Naive thymus-derived CD4-positive, alpha-beta T cell (primary cell): ENCODE measurements at places on chromosomes 13 and 19.

DNA sequence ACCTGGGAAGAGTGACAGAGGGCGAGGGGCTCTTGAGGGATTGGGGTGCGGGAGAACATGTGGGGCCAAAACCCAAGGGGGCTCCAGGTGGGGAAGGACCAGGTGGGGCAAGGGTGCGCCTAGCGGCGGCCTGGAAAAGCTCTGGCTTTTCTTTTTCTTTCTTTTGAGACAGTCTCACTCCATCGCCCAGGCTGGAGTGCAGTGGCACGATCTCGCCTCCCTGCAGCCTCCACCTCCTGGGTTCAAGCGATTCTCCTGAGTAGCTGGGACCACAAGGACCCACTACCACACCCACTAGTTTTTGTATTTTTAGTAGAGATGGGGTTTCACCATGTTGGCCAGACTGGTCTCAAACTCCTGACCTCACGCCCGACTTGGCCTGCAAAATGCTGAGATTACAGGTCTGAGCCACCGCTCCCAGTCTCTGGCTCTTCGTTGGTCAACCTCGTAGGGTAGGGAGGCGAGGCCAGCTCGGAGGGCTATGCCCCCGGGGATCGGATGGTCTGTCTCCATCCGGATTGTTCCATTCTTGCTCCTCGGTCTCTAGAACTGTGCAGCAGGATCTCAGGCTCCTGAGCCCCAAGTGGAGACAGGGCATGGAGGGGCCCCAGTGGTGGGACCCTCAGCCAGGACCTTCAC is 3.7 kb downstream of the GADD45B start:
- DNase-seq = no peak

GRCh38 chr19:33798681-33799111 is 2.0 kb downstream of the KCTD15 start:
- DNase-seq = no peak

- DNase-seq = no peak
Observed at GRCh38 chr13:75682326-75682725, 46.2 kb downstream of the LMO7 start.

DNA sequence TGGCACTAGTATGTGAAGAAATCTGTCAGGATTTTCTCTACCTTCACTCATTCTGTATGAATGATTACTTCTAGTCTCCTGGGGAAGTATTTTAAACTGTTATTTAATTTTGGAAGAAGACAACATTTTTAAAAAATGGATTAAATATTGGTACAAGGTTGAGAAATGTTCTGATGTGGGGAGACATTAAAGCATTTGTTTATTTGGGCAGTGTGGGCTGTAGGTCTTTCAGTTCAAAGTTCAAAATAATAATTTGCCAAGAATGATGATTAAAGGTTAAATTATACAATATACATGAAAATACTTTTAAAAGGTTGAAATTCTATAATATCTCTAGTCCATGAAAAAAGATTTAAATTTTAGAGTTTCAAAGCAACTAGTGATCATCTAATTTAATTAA is 194.7 kb downstream of the NHLRC3 start:
- DNase-seq = no peak

DNA sequence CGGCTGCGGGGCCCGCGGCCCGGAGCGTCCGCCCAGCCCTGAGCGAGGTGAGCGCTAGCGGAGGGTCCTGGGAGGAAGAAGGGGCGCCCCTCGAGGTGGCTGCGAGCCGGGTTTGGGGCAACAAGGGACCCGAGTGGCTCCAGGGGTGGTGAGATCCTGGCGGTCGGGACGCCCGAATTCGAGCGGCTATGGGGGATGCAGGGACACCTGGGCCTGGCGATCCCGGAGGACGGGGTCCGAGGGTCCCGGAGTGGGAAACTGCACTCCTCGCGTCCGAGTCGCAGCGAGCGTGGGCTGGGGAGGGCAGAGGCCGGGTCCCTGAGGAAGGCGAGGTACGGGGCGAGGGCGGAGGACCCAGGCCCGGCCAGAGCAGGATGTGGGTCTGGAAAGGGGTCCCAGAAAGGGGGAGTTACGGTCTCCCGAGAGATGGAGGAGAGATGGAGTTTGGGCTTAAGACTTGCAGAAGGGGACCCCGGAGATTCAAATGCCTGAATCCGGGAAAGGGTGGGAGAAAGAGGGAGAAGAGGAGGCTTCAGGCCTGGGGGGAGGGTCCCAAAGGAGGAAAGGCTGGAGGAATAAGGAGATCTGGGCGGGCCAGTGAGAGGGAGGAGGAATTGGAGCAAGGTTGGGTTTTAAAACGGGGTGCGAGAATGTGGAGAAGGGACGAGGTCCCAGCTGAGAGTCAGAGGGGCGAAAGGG is 542 bp downstream of the CACNG7 start:
- DNase-seq = no peak

GRCh38 chr13:109101550-109102144 is 472.2 kb downstream of the MYO16 start:
- DNase-seq = no peak

DNA sequence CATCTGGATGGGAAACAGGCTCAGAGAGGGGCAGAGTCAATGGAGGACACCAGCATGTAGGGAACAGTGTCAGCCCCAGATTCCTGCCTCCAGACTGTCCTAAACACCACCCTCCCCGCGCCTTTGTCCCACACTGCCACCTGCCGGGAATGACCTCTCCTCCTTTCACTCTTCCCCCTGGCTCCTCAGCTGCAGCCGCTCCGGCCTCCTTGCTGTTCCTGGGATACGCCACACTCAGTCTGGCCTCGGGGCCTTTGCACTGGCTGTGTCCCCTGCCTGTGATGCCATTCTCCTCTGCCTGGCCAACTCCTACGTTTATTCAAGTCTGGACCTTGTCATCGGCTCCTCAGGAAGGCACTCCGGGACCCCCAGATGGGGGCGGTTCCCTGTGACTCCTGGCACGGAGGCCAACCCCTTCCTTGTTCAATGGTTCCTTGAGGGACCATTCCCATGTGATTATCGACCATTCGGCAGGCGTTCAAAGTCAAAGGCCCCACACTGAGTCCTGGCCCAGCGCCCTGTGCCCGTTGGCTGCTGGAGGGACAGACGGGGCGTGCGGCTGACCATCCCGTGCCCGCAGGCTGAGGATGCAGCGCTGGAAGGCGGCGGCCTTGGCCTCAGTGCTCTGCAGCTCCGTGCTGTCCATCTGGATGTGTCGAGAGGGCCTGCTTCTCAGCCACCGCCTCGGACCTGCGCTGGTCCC is 15.8 kb downstream of the FUT6 start:
- no peak for DNase-seq

- no peak for DNase-seq
Observed at GRCh38 chr13:84191139-84191538, 308.9 kb upstream of the SLITRK1 start.

DNA sequence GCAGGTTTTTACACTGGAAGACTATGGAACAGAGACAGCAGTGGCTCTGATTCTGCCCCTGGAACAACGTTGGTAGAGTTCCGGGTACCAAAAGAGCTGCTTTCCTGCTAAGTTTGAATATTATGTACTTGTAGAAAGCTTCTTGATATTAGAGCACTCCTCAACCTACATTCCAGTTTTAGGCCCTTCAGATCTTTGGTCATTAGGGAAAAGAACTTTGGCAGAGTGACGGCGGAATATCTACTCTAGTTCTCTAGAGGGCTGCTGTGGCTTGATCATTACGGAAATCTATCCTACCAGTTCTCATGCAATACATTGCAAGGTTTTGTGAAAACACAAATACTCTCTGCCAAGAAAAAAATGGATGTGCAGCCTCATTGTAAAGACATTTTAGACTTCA is 415.7 kb downstream of the DIAPH3 start:
- DNase-seq = no peak

DNA sequence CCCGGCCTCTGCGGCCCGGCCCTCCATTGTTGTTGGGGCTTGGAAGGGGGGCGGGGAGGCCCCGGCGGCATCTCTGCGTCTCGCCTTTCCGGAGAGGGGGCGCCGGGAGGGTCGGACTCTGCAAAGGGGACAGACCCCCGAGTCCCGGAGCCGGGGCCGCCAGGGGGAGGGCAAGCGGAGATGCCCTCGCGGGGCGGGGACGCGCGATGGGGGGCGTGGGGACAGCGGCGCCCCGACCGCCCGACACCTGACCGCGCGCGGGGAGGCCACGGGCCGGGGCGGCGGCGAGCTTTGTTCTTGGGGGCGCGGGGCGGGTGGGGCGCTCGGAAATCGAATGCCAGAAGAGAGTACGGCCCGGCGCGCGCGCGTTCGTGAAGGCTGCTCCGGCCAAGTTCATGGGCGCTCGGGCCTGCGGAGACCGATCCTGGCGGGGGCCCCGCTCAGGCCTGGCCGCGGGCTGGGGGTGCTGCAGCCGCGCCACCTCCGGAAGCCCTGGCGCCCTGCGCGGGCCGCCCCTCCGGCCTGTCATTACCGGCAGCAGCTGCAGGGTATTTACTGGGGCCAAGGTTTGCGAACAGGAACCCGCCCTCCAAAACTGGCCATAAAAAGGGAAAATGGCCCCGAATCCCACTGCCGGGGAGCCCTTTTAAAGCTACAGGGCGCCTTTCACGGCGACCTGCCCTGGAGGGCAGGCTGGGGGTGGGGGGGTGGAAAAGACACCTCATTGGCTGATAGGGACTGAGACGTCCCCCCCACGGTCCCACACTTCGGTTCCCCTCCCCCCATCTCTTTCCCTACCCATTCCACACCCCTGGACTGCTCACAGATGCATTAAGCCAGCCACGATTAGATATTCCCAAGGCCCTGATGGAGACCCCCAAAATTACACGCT is 11.1 kb upstream of the NANOS3 start:
- DNase-seq = no peak

DNA sequence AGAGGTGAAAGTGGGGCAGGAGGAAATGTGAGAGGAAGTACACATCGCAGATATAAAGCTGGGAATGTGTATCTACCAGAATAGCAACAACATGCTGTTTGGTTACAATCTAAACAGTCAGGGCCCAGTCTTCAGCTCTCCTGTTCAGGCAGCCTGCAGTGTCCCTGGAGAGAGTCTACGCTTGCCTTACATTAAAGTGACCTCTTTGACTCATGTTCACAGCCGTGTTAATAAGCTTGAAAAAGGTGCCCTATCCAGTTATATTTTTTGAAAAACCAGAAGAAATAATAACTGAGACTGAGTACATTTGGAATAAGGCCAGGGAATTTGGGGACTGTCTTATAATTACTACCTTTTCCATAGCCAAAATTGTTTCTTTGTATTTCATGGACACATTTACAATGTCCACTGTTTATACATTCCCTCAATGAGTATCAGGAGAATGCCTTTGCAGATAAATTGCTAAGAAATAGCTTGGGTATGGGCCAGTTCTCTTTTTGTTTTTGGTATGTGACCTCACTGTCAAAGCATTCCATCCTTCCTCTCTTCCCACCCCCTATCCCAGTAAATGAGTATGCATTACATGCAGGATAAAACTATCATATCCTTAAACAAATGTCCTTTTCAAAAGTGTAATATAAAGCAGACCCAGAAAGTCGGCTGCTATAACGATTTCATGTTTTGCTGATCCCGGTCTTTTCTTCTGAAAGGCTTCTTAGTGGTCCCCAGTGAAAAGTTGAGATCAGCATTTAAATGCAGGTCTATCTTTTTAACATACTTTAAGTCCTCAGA is 82.6 kb downstream of the PCDH9 start:
- no peak for DNase-seq

DNA sequence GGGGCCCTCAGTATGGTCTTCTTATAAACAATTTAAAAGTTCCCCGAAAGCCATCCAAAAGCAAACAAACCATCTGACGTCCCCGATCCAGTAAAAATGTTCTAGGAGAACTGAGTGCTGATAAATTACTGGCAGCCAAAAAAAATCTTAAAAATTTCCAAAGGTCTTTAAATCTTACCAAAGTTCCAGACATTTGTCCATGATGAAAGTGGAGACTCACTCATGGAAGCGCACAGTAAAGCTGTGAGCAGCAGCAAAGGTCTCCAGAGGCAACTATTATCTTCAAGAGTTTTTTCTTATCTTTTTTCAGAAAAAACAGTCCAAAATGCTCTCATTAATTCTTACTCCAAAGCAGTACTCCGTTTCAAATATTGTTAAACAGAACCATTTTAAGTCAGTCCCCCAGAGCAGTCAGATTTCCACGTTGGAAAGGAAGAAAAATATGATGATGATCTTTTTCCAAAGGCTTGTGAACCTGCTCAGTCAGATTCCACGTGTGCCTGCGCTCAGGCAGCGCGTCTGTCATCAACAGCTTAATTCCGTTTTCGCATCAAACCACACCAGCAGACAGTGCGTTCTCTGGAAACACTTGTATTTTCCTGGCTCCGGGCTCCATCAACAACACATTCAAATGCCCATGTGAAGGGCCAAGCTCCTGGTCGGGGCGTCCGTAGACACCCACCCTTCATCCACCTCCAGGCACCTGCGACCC is 85.4 kb downstream of the COL4A1 start:
- DNase-seq = no peak
